ENCODE measurements at places on chromosomes 3 and 15.

- no peak for DNase-seq
Measured at GRCh38 chr3:18946524-18946923, 201.8 kb upstream of the KCNH8 start.

- no peak for DNase-seq
Measured at GRCh38 chr3:25510797-25511196, 82.7 kb downstream of the RARB start.

GRCh38 chr3:48845170-48845569, 2.5 kb downstream of the PRKAR2A start:
- DNase-seq: no peak

DNA sequence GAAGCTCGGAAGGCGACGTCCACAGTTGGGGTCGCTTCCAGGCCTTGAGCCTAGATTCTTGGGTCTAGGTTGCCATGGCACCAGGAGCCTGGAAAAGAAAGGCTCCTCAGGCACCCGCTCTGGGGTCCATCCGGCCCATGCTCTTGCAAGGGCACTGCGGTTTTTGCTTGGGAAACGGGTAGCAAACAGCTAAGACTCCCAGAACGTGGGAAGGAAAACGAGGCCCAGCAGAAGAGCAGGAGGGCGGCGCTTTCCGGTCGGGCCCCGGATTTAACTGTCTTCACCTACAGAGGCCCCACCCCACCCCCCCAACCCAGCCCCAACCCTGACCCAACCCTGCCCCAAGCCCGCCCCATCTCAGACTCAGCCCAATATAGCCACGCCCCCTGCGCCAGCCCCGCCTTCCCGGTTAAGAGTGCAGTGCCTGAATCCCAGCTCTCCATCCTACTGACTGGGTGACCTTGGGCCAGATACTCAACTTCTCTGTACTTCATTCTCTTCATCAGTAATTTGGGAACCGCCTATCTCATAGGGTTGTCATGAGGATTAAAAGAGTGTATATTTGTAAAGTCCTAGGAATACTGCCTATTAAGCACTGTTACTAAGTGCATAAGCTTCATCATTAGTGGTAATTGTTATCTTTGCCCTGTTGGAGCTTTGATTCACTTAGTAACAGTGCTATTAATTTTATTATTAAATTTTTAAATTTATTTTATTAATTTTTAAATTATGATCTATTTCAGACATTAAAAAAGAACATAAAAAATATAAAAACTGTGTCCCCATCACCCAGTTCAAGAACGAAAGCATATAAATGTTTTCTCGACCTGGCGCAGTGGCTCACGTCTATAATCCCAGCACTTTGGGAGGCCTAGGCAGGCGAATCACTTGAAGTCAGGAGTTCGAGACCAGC, 28.4 kb upstream of the SMAD6 start:
- no peak for DNase-seq

DNA sequence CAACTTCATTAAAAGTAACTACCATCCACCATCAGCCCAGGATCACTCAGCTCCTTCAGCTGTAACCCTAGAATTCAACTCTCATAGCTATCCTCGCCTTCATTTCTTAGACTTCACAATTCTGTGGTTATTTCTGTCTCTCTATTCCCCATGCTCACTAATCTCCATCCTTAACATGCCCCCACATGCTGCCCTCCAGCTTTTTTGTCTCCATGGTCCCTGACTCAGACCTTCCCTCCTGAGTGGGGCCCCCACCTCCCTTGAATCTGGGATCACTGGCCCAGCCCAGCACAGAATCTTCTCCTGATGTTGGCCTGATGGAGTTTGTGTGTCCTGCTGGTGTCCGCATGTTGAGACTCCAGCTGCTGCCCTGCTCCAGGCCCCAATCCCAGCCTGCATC, 41.7 kb downstream of the CHST14 start:
- no peak for DNase-seq

Measured in SHP77 treated with DMSO at 0.1 percent for 48 hours (cell line).